Spleen (tissue), 13 donors: ENCODE measurements at places on chromosomes 11 and 22. TPM values are rescaled to one million over a fixed set of nuclear protein-coding genes. Genes with fewer than 3 reads are reported as not detected.

GRCh38 chr22:43945632-43946383 is 9.4 kb upstream of the SAMM50 start:
- H3K27me3 ChIP-seq, result peaks cover 18% of the 10 kb centered on the region
- H3K36me3 ChIP-seq, result no peaks in the 10 kb centered on the region
- H3K4me3 ChIP-seq, result no peak overlapping the region
- H3K27ac ChIP-seq, result no peak overlapping the region
- peak; percentile 85 for DNase-seq

GRCh38 chr11:108754901-108755625 is 90.2 kb downstream of the DDX10 start:
- no peaks in the 10 kb centered on the region for H3K4me1 ChIP-seq
- DNase-seq, result no peak
- H3K27ac ChIP-seq, result no peak overlapping the region
- no peaks in the 10 kb centered on the region for H3K36me3 ChIP-seq
- no peak overlapping the region for H3K4me3 ChIP-seq

DNA sequence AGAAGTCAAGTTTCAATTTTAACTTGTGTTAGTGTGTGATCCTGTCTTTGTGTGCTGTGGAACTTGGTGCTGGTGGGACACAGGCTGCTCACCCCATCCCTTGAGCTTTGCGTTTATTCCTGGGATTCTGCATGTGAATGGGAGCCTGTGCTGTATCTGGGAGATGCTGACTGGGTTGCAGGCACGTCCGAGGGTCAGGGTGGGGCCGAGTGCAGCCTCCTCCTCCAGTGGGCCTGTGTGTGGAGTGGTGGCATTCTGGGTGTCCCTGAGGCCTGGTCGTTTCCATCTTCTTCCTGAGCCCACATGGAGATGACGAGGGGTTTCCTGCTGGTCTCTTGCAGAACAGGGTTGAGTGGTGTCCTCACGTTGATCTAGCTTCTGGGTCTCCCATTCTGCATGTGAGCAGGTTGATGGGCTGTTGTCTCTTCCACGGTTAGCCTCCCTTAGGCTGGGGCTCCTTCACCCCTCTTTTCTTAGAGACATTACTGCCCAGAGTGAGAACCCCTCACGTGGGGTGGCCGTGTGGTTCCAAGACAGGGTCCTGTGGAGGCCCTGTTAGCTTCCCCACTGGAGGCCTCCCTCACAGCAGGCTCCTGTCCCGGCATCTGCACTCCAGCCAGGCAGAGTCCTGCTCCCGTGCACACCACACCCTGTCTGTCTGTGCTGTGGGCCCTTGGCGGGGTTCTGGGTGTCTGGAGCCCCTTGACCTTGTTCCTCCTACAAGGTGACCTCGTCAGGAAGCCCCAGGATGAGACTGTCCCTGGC is 4.9 kb downstream of the PTDSS2 start:
- H3K27me3 ChIP-seq, result no peaks in the 10 kb centered on the region
- DNase-seq, result no peak
- no peak overlapping the region for H3K27ac ChIP-seq
- H3K4me1 ChIP-seq, result peaks cover 35% of the 10 kb centered on the region
- H3K4me3 ChIP-seq, result no peak overlapping the region

GRCh38 chr11:107849790-107850189 is 8.8 kb downstream of the SLC35F2 start:
- H3K27ac ChIP-seq, result no peak overlapping the region
- H3K4me1 ChIP-seq, result peaks cover 8% of the 10 kb centered on the region
- DNase-seq, result no peak

MUC5AC gene
- under 0.01 TPM for polyA plus RNA-seq

CELSR1 gene
- polyA plus RNA-seq, result 13.1 TPM
